ENCODE measurements at places on chromosomes 4 and X.
A peak's percentile ranks its signal among the peaks of the same experiment; 100 is the strongest.

DNA sequence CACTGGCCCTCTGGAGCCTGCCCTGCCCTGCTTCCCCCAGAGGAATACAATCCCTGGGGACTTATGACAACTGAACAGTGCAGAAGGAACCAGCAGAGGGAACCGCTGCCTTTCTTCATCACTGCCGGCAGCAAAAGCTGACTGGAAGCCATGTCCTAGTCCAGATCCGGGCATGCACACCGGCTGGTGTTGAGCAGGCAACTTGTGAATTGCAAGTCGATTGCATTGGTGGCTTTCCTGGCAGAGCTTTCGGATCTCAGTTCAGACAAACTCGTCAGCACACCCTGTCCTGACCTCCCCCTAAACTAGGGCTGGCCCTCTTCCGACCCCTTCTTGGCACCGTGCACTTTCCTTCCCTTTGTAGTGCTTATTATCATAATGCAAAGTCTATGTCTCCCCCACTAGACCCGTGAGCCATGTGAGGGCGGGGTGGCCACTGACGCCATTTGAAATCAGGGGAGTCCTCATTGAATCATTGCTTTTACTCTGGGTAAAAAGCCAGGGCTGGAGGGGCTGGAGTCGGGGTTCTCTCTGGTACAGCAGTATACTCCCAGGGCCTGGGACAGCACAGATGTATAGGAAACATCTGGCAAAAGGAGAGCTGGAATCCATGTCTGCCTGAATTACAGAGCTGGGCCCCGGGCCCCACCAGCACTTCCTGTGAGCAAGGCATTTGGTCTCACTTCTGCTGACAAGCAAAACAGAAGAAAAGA is 1.8 kb downstream of the ARHGAP4 start:
- DNase-seq = peak; percentile 69
- no peaks in the 10 kb centered on the region for H3K27me3 ChIP-seq
- H3K27ac ChIP-seq = no peak overlapping the region
- H3K36me3 ChIP-seq = no peaks in the 10 kb centered on the region

GRCh38 chr4:66577922-66578321 is 907.6 kb upstream of the EPHA5 start:
- no peaks in the 10 kb centered on the region for H3K4me1 ChIP-seq
- DNase-seq = no peak
- no peaks in the 10 kb centered on the region for H3K36me3 ChIP-seq
- H3K27me3 ChIP-seq = no peaks in the 10 kb centered on the region

DNA sequence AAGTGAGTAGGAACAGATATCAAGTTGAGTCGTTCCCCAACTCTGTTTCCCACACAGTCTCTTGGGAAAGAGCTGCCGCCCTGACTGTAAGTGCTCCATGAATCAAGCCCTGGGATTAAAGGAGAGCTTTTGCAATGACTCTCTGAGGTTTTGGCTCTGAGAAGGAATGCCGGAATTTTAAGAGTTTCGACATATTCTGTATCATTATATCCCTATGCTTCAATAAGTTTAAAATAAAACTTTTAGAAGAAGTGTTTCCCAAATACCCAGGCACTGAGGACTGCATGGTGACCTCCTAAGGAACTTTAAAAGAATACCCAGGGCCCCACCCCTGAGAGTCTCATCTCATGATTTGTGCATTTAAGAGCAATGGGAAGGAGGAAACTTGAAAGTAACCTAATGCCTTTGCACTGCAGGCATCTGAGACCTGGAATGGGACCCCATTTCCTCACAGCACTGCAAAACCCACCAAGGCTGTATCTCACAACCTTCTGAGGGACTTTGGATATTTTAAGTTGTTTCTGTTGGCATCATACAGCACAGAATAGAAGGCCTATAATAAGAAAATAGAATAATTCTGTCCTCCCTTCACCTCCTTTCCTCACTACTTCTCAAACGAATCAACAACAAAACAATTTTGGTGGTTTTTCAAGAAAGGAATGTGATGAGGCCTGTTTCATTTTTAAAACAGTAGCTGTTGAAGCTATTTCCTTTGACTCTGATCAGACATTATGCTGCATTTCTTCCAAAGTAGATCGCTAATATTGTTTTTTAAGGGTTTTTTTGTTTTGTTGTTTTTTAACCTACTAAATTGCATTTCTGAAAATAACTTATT is 121.2 kb downstream of the GASK1B start:
- H3K36me3 ChIP-seq = no peaks in the 10 kb centered on the region
- no peak overlapping the region for H3K4me3 ChIP-seq
- H3K4me1 ChIP-seq = no peaks in the 10 kb centered on the region

DNA sequence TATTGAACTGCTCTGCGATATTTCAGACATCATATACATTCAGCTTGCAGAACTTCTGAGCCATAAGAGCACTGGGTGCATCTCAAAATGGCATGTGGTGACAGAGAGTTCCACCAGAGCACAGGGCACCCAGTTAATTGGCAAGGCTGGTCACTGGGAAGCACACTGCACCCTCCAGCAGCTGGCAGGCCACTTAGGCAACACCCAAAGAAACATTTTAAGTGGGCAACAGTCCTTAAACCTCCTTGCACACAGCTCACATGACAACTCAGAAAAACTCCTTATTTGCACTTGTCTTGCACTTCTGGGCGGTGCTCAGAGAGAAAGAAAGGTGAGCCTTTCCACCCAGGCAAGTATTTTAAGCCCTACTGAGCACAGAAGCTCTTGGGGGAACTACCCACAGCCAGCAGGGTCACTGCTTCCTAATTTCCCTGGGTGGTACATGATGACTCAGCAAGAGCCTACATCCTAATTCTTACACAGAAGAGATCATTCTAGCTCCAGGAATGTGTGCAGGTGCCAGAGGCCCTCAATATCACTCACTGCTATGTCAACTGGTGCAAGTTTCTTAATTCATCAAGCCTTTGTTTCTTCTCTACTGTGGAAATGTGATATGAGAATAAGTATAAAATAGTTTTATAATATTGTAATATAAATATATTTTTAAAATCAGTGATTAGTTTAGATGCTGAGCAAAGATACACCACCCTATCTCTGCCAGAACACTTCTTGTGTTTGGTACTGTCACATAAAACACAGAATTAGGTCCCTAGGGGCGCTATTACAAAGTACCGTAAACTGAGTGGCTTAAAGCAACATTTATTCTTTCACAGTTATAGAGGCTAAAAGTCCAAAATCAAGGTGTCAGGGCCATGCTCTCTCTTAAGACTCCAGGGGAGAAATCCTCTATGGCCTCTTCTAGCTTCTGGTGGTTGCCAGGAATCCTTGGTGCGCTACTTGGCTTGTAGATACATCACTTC is 155.1 kb upstream of the PPARGC1A start:
- no peak for DNase-seq
- no peaks in the 10 kb centered on the region for H3K4me1 ChIP-seq
- no peaks in the 10 kb centered on the region for H3K27me3 ChIP-seq

GRCh38 chr4:57090079-57090478 is 20.1 kb downstream of the IGFBP7 start:
- no peaks in the 10 kb centered on the region for H3K4me1 ChIP-seq
- H3K4me3 ChIP-seq = no peak overlapping the region
- no peak overlapping the region for H3K27ac ChIP-seq
- H3K36me3 ChIP-seq = no peaks in the 10 kb centered on the region
- no peak for DNase-seq

DNA sequence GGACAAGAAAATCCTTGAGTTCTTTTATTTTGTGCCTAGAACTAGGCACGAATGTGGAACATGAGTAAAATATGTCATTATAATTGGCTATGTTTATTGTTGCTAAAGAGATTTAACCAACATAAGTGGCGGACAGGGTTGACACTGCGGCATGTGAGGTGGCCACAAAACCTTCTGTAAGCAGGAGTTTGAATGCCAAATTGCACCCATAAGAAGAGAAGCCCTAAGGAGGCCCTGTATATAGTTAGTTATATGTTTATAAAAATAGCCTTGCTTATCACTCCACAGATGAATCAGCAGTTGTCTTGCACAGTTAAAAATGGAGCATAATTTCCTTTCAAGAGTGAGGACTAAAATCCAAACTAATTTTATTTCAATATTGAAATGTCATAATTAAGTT is 336.1 kb downstream of the GBA3 start:
- no peaks in the 10 kb centered on the region for H3K27me3 ChIP-seq
- H3K36me3 ChIP-seq = no peaks in the 10 kb centered on the region
- no peaks in the 10 kb centered on the region for H3K4me1 ChIP-seq
- H3K4me3 ChIP-seq = no peak overlapping the region

- no peaks in the 10 kb centered on the region for H3K27me3 ChIP-seq
- H3K27ac ChIP-seq = peak overlapping the region; percentile 44
- H3K4me3 ChIP-seq = no peak overlapping the region
- DNase-seq = peak; percentile 84
Observed at GRCh38 chrX:134622056-134622812, 36.0 kb downstream of the PLAC1 start.

Data from mesendoderm (in vitro differentiated cells).